Sigmoid colon (tissue), 7 donors: ENCODE measurements at places on chromosomes 7 and 10. TPM values are rescaled to one million over a fixed set of nuclear protein-coding genes. Genes with fewer than 3 reads are reported as not detected.

LIPN gene
- total RNA-seq, result not detected

TRPV5 gene
- not detected for total RNA-seq

ACHE gene
- total RNA-seq, result 8.9 TPM

DNA sequence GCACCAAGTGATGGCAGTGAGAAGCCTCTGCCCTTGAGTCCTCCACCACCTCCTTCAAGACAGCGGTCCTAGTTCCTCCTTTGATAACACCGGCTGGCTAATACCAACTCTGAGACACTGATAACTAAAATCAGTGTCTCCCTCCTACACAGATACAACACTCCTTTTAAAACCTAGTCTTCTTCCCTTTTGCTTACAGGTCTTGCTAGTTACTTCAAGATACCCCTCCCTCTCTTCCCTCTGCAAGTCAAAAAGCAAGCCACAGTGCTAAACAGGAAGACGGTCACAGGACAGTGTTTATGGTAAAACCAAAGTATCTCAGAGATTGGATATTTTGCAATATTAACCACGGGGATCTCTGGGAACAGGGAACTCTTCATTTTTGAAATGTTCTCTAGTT is 4.6 kb downstream of the AKR1B1 start:
- DNase-seq, result no peak
